A172 (cell line): ENCODE measurements at places on chromosomes 7 and 10. TPM values are rescaled to one million over a fixed set of nuclear protein-coding genes. Genes with fewer than 3 reads are reported as not detected.

The POLL gene
- total RNA-seq = 11.6 and 18.4 TPM in 2 replicates

The GPRIN2 gene
- not detected in 2 replicates for total RNA-seq

The GHRHR gene
- not detected in 2 replicates for total RNA-seq

The EIF5AL1 gene
- total RNA-seq = 0.72 and 0.89 TPM in 2 replicates

The GCK gene
- total RNA-seq = not detected in 2 replicates

The LIPK gene
- total RNA-seq = not detected in 2 replicates

The HOXA3 gene
- total RNA-seq = 0.07 and 0.41 TPM in 2 replicates

The SFRP4 gene
- total RNA-seq = 0.84 TPM in 1 of 2 replicates, not detected in the other

The SMC3 gene
- 68.1 and 89.3 TPM in 2 replicates for total RNA-seq

The INA gene
- not detected in 2 replicates for total RNA-seq

The AKR1C8 gene
- not detected in 2 replicates for total RNA-seq

The ANKRD7 gene
- total RNA-seq = 3.2 and 3.8 TPM in 2 replicates

The IL2RA gene
- not detected in 2 replicates for total RNA-seq

The NCF1 gene
- not detected in 2 replicates for total RNA-seq
